ENCODE measurements at places on chromosomes 5 and 9.

DNA sequence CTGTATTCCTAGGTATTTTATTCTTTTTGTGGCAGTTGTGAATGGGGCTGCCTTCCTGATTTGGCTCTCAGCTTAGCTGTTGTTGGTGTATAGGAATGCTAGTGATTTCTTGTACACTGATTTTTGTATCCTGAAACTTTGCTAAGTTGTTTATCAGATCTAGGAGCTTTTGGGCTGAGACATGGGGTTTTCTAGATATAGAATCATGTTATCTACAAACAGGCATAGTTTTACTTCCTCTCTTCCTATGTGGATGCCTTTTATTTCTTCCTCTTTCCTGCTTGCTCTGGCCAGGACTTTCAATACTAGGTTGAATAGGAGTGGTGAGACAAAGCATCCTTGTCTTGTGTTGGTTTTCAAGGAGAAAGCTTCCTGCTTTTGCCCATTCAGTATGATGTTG lies 129.9 kb downstream of the DMXL1 start:
- no peak for DNase-seq

DNA sequence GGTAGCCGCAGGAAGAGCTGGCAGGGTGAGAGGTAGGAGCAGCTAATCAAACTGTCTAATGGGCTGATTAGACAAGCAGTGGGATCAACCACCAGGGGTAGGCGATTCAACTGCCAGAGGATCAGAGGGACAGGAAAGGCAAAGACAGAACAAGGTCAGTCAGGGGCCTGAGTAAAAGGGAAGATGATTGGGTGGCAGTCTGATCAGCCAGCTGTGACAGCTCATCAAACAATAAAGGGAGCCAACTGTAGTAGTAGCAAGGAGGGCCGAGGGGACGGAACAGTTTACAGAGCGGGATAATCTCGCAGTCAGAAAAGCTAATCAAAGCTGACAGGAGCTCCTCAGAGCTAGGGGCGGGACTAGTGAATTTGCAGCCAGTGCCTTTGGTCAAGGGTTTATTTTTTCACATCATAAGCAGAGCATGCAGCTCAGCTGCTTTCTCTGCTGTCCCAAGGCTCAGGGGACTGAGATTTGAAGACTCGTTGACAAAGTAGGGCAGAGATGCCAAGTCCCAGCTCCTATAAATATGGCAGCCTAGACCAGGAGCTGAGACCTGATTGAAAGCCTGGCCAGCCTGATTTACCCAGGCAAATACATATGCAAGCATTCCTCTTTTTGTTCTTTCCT lies 418.2 kb downstream of the GABRG2 start:
- no peak for DNase-seq

- no peak for DNase-seq
Measured at GRCh38 chr9:123645126-123645525, 284.8 kb downstream of the DENND1A start.

- DNase-seq = no peak
Measured at GRCh38 chr5:180387798-180388197, 34.7 kb upstream of the GFPT2 start.

- no peak for DNase-seq
Measured at GRCh38 chr5:109192555-109193281, 217.1 kb downstream of the PJA2 start.

DNA sequence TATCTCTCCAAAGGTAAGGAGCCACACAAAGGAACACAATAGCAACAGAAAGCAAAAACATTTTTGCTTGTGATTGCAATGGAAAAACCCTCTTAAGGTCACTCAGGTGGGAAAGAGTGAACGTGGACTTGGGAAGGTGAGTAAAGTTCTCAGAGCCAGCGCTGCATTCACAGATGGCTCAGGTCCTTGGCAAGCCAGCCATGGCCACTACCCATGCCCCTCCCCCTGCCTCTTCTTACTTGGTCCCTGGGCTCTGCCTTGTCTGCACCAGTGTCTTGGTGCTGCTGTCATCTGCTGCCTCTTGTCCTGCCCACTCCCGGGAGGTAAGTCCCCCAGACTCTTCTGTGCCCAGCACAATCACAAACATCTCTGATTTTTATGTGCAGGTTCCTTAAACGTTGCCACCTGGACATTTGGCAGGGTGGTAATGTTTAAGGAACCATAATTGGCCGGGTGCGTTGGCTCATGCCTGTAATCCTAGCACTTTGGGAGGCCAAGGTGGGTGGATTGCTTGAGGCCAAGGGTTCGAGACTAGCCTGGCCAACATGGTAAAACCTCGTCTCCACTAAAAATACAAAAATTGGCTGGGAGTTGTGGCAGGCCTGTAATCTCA lies 74.6 kb downstream of the FEM1C start:
- no peak for DNase-seq

DNA sequence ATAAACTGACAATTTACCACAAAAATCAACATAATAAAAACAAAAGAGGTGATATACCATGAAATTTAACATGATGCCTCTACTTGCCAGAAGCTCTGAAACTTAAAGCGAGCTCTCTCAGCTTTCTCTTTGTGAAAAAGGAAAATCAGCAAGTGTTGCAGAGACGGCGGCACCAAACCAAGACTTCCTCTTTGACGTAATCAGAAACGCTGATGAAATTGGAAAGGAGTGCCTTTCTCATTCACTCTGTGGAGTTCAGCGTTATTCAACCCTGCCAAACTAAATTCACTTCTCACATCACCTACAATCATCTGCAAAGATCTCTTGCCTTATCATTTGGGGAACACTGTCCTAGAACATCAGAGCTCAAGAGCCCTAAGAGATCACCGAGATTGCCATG lies 32.2 kb downstream of the ANXA6 start:
- no peak for DNase-seq

- DNase-seq = no peak
Measured at GRCh38 chr5:96730586-96730985, 68.4 kb downstream of the CAST start.

DNA sequence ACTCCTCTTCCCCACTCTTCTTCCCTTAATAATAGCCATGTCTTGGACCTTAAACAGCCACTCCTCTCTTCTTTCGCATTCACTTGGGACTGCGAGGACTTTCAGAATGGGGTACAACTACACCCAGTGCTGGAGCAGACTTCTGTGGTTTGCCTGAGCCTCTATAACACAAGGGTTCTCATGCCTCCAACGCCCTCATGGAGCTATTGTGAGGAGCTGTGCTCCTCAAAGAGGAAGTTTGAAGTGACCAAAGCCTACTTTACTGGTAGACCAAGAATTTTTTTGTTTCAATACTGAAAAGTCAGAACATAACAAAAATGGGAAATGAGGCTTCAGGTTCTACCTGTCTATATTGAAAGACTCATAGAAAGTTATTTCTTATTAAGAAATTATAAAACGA lies 316.4 kb downstream of the PIK3R1 start:
- no peak for DNase-seq

Measured in HS-27A (cell line).